GM19239 (cell line): ENCODE measurements at places on chromosomes 2 and 18.

DNA sequence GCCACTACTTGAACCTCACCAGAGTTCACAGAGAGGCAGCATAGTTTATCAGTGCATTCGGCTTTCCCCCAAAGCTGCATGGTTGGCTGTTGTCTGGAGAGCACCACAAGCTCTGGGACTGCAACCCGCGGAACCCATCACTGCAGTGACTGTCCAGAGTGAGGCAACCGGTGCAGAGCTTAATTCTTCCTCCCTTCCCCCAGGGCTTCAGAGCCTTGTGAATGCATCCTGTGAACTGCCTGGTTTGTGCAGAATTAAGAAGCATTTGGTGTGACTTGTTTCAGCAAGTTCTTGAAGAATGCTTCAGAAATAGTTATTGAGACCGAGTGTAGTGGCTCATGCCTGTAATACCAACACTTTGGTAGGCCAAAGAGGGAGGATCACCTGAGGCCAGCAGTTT, 99.2 kb upstream of the FOSL2 start:
- DNase-seq = no peak

DNA sequence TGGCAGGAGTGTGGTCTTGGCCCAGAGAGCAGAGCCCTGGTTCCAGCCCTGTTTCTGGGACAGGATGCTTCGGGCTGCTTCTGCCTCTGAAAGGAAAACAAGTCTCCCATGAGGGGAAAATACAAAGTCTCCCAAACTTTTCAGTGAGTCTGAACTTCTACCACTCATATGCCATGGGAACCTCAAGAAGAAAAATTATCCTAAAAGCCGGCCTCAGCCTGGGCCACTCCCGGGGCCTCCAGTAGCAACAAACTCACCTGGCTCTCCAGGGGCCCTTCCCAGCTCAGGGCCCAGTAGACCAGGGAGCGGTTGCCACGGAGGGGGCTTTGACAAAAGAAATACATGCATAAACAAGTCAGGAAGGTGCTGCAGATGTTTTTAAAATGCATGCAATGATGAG, 289.2 kb upstream of the HDAC4 start:
- no peak for DNase-seq

DNA sequence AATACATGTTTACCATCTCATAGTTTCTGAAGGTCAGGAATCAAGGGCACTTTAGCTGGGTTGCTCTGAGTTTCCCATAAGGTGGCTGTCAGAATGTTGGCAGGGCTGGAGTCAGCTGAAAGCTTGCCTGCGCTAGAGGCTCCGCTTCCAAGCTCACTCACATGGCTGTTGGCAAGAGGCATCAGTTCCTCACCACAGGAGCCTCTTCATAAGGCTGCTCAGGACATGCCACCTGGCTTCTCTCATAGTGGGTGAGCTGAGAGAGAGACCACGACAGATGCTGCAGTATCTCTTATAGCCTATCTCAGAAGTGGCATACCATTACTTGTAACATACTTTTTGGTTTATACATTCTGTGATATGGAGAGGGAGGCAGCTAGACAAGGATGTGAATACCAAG, 7.2 kb downstream of the HADHB start:
- DNase-seq = no peak

DNA sequence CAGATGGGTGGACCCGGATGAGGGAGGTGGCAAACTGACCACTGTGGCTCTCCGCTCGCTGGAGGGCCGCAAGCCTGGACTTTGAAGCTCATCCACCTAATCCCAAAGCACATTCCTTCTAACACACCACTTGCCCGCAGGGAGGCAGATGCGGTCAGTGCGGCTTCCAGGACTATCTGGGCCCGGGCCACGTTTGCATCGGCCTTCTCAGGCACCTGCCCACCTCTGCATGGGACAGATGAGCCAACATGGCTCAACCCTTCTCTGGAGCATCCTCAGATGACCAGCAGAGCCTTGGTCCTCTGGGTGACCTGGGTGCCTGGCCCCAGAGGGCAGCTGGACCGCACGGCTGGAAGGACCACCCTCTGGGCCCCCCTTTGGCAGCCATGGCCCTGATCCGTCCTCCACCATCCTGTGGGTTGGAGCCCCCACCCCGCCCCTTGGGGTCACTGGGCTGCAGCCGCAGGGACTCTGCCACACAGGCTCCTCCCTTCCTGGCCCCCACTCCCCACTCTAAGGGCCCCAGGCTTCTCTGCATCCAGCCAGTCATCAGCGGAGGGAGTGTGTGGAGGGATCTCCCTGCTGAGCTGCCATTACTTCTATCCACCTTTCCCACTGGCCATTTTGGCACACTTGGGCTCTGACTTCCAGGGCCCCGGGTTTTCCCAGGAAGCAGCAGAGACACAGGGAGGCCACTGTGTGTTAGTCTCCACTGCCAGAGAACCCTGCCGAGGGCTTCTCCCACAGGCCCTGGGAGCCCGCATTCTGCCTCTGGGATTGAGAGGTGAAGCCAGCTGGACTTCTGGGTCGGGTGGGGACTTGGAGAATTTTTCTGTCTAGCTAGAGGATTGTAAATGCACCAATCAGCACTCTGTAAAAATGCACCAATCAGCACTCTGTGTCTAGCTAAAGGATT, 12.3 kb downstream of the HDAC4 start:
- no peak for DNase-seq

DNA sequence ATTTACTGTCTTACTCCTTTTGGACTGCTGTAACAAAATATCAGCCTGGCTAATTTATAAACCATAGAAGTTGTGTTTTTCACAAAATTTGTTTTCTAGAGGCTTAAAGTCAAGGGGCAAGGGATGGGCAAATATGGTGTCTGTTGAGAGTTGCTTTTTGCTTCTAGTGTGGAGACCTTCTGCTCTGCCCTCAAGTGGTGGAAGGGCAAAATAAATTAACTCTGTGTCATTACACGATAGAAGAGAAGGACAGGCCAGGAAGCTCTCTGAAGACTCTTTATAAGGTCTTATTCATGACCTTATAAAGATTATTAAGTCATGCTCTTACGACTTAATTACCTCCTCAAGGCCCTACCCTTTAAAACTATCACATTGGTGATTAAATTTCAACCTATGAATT, 181.2 kb upstream of the LRATD1 start:
- no peak for DNase-seq

- DNase-seq = no peak
Observed at GRCh38 chr18:66582211-66582610, 21.7 kb downstream of the CDH19 start.

GRCh38 chr2:196415384-196415783, 224.1 kb upstream of the CCDC150 start:
- DNase-seq = no peak

DNA sequence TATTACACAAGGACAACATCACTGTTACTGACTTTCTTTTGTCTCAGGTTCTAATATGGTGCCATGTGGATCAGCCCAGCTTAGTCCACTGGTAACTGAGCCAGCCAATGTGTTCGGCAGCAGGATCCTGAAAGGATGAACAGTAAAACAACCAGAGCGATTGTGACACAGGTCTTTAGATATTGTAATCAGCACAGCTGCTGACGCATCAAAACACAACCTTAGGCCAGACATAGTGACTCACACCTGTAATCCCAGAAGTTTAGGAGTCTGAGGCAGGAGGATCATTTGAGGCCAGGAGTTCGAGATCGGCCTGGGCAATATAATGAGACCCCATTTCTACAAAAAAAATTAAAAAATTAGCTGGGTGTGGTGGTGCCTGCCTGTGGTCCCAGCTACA, 183.4 kb upstream of the CDH20 start:
- no peak for DNase-seq

DNA sequence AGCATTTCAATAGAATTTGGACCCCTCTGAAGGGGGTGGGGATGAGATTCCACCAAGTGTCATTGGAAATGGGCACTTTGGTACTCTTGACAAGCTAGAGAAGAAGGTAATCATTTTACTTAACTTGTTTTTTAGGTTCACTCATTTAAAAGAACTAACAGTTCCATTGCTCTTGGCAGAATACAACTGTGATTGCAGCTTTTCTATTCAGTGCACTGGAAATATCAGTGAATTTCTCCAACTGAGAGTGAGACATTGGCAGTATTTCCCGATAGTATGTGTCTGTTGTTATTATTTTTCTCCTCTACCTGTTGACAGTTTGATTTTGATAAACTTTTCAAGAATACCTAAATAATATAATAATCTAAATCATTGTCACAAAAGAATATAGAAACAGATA, 1356.7 kb upstream of the NXPH2 start:
- no peak for DNase-seq

DNA sequence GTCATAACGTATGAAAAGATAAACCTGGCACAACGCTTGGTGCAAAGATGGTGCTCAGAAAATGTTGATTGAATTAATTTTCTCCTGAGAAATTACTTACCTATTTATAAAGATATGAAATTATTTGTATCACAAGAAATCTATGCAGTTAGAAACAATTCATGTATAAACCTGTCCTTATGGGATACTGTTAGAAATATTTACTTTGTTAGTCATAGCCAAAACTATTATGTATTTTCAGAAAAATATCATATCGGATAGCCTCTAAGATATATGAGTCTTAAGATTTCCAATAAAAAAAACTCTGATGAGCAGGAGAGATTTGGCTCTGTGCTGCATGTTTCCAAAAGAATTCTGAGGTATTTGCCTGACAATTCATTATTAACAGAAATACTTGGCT, 880.7 kb downstream of the LRRTM4 start:
- DNase-seq = no peak

DNA sequence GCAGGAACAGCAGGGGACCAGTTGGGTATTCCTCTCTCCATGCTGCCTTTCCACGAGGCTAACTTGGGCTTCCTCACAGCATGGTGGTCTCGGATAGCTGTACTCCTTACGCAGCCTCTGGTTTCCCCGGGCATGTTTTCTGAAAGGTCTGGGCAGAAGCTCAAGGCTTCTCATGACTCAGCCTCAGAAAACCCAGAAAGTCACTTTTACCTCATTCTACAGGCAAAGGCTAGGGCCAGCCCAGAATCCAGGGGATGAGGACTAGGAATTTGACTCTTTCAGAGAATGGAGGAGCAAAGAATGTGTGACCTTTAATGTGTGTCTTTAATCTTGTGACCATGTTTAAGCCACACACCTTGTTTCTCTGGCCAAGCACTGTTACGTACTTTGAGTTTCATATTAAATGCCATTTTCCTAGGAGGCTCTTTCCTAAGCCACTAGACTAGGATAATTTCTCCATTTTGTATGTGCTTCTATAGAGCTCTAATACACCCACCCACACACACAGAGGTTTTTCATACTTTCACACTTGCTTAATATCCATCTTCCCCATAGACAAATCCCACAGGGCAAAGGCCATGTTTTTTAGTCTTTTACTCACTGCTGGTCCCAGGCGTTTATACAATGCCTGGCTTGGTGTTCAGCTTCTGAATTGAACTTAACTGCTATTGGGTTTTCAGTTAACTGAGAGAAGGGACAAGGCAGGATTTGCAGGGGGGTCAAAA, 77.3 kb downstream of the LONRF2 start:
- DNase-seq = no peak

- no peak for DNase-seq
Observed at GRCh38 chr2:171718720-171719119, 31.5 kb downstream of the DYNC1I2 start.
